ENCODE measurements at places on chromosomes 7 and 10.

DNA sequence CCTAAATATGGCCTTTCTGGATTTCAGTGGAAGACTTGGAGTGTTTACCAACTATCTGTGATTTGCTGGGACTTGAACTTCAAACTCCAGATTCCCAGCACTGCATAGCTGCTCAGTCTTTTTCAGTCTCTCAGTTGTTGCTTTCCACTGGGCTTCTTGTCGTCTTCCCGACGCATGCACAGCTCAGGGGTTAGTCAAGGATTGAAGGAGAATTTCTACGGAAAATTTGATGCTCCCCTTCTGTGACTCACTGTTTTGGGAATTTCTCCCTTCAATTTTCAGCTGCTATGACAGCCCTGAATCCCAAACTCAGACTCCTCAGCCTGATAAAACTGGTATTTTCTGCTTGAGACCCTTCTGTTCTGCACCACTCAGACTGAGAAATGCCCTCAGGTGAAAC is 91.7 kb downstream of the CYP26A1 start:
- no peak for DNase-seq

DNA sequence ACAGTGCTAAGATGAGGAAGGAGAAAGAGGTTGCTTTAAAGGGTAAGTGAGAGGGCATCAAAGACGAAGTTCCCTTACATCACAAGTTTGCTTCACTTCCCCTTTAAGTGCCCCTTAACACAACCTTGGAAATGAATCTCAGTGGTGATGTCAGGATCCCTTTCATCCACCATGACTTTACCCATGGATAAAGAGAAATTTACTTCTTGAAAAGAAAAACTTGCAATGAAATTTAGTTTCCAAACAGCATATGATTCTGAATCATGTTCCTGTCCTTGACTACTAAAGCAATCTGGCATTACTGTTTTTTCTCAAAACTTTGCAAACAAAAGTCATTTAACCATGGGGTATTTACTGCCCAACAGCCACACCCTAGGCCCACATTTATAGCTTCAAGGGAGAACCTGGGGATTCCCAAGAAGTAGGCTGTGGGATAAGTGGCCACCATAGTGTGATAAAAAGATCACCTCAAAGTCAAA is 135.9 kb downstream of the ITGB8 start:
- DNase-seq, result no peak

GRCh38 chr10:122462533-122463465 is 1.4 kb downstream of the HTRA1 start:
- peak; percentile 45 for DNase-seq

- no peak for DNase-seq
Observed at GRCh38 chr10:101292194-101293006, 61.6 kb upstream of the BTRC start.

- no peak for DNase-seq
Observed at GRCh38 chr7:97012365-97013133, 7.2 kb downstream of the DLX6 start.

GRCh38 chr7:126203185-126203584 is 1049.6 kb downstream of the GRM8 start:
- DNase-seq, result no peak

GRCh38 chr7:104552102-104552501 is 223.7 kb downstream of the LHFPL3 start:
- no peak for DNase-seq

GRCh38 chr7:6553448-6554044 is 2.3 kb upstream of the GRID2IP start:
- no peak for DNase-seq

GRCh38 chr7:147296986-147297385 is 1180.4 kb downstream of the CNTNAP2 start:
- no peak for DNase-seq

DNA sequence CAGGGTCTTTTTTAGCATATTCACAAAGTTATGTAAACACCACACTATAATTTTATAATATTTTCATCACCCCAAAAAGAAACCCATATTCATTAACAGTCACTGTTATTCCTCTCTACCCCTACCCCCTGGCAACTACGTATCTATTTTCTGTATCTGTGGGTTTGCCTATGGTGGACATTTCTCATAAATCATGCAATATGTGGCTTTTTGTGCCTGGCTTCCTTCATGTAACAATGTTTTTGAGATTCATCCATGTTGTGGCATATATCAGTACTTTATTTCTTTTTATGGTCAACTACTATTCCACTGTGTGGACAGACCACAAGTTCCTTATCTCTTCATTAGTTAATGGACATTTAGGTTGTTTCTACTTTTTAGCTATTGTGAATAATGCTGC is 59.1 kb upstream of the PAPSS2 start:
- no peak for DNase-seq

DNA sequence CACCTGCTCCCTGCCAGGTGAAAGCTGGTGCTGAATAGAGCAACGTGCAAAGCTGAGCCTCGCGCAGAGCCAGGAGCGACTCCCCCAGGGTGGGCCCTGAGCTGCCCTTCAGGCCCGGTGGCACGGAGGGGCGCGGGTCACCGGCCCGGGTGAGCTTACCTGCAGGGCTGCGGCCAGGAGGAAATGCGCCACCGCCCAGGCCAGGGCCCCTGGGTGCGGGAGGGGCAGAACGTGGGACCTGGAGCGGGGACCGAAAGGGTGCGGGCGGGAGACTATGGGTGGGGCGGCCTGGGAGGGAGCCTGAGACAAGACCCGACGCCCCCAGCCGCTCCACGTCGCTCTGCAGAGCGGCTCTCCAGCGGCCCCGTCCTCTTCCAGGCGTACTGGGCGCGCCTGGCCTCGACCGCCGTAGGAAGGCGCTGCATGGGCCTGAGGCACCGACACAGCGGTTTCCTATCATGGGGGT is 122.1 kb downstream of the BTAF1 start:
- no peak for DNase-seq

Measured in breast epithelium (tissue), 4 donors.